ENCODE measurements at places on chromosomes 5 and 9.

- no peak for DNase-seq
Observed at GRCh38 chr9:3675946-3676345, 150.1 kb upstream of the RFX3 start.

DNA sequence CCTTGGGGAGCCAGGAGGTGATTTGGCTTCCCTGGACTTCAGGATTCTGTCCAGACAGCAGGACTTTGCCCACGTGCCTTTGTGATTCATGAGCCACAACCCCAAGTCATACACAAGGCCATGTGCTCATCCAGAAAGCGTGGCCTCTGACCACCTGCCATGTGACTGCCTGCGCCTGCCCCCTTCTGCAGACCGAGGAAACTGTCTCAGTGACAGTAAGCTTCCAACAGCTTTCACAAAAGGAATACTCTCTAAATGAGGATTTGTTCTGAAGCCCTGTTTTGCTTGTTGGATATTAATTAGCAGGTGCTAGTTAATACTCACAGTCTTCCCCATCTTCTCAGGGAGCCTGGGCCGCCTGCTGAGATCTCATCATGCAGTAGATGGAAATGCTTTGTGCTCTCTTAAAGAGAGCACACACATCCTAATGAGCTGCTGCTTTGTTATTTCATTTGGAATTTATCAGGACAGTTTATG lies 36.9 kb upstream of the ANGPTL2 start:
- DNase-seq, result no peak

GRCh38 chr5:66041627-66042026 lies 102.5 kb upstream of the SREK1 start:
- DNase-seq, result no peak

- DNase-seq, result no peak
Observed at GRCh38 chr5:128353441-128354107, 184.5 kb downstream of the FBN2 start.

GRCh38 chr5:97891971-97892370 lies 708.9 kb upstream of the RIOK2 start:
- DNase-seq, result no peak

DNA sequence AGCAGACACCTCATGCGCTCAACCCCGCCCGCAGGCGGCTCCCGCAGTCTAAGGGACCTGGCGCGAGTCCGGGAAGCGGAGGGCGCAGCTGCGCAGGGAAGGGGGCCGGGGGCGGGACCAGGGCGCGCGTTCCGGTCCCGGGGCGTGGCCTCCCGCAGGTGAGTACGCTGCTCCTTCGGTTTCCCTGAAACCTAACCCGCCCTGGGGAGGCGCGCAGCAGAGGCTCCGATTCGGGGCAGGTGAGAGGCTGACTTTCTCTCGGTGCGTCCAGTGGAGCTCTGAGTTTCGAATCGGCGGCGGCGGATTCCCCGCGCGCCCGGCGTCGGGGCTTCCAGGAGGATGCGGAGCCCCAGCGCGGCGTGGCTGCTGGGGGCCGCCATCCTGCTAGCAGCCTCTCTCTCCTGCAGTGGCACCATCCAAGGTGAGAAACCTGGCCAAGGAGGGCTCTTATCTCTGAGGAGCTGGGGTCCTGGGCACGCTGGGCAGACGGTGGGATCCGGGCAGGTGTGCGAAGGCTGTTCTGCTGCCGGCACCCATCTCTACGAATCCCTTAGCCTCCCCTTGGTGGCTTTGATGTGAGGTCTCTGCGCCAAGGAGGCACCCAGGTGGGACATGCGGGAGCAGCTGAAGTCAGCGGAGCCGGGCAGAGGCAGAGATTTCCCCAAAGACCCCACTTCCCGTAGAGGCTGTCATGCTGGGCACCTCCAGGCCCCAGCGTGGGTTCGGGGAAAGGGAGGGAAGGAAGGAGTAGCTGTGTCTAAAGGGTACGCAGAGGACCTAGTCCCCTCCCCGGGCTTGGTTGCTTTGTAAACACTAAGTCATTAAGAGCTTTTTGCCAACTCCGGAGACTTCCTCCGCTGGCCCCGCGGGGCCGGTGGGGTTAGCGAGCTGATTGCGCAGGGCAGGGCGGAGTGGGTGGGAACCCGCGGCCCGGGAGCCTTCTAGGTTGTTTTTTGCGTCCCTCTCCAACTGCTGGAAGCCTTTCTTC lies at the start of gene F2RL1:
Gene F2RL1, plus strand, starts transcription at position 187 of the 988 bp plus-strand sequence. Its CDS starts 153 bp downstream, at position 340.
- peak; percentile 50 for DNase-seq

DNA sequence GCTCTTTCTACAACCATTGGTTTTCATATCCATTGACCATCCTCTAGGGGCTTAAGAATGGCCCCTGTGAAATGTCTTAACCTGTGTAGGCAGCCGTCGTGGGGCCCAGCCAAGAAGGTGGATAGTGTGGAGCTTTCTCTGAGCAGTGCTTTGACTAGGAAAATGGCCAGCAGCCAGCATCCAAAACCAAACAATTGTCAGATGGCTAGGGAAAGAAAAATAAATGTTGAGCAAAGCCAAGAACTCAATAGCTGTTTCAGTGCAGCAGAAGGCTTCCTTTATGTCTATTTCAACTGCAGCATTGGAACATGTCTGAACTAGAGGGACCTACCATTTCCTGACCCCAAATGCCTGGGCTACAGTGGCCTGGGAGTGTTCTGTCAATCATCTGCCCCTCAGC lies 374.9 kb downstream of the TLE4 start:
- no peak for DNase-seq

GRCh38 chr9:120710110-120710981 lies 3.9 kb downstream of the MEGF9 start:
- no peak for DNase-seq

- DNase-seq, result no peak
Observed at GRCh38 chr5:90689064-90689463, 130.5 kb downstream of the ADGRV1 start.

GRCh38 chr5:40428126-40428525 lies 251.6 kb upstream of the PTGER4 start:
- DNase-seq, result no peak

DNA sequence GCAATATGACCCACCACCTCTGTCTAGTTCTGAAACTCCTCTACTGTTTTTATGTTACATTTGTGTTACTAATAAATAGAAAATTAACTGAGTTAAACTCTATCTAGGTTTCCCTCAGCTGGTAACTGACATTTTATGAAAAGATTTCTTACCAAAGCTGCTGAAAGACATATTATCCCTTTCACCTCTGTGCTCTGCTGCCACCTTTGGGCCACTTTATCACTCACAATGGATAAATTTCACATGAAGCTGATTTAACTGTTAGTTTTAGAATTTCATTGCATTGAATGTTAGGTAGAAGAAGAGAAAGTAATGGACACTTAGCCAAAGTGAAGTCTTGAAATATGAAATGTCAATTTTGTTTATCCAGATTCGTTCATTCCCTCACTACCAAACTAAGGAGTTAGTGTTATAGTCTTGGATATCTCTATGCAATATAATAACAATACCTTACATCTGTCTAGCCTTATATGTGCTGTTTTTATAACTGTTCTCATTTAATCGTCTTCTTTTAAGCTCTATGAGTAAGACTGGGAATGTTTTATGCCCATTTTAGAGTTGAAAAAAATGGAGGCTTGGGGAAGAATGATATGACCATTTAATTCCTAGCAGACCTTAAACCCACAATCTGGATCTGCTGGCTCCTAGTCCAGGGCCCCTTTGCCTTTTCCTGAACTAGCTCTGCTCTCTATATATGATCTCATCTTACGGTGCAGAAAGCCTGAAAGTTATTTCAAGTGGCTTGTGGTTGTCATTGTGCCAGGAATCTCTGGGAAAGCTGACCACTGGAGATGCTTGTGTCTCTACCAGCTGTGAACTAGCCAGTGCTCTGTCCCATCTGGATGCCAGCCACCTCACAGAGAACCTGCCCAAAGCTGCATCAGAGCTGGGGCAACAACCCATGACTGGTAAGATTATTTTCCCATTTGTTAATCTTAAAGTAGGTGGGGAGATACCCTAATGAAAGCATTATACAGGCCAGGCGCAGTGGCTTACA lies 97.1 kb downstream of the GOLPH3 start:
- no peak for DNase-seq

- DNase-seq, result no peak
Observed at GRCh38 chr9:4211032-4211725, 88.7 kb downstream of the GLIS3 start.

GRCh38 chr5:146836226-146836842 lies 42.2 kb downstream of the PPP2R2B start:
- DNase-seq, result no peak

- no peak for DNase-seq
Observed at GRCh38 chr5:118121258-118121657, 867.1 kb downstream of the DTWD2 start.

DNA sequence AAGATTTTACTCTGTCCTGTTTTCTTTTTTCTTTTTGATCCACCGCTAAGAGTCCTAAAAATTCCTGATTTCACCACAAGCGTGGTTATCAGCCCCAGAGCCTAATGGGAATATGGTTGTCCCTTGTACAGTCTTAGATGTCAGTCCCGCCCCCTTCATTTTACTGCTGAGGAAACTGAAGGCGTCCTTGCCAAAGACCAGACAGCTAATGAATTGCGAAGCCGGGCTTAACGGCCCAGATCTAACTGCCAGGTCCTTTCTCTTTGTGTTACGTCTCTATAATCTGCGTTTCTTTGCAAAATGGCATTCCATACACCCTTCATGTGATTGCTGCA lies 497 bp downstream of the NSA2 start:
- DNase-seq, result no peak

DNA sequence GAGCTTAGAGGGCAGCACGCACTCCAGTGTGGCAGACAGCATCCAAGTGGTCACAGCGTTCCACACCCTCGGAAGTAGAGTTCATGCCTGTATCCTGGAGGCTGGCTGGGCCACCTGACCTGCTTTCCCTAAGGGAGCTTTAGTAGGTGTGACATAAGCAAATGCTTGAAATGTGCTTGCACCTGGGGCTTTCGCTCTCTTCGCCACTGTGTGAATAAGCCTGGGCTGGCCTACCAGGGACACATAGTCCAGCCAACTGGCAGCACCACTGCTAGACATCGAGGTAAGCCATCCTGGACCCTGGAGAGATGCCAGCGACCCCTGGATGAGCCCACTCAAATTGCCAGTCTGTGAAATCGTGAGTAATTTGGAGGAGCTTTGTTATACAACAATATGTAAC lies 24.9 kb upstream of the IRX4 start:
- DNase-seq, result no peak

GRCh38 chr5:157594675-157595459 lies 19.3 kb upstream of the ADAM19 start:
- no peak for DNase-seq

- no peak for DNase-seq
Observed at GRCh38 chr9:128903871-128904620, 16.7 kb upstream of the PHYHD1 start.

- no peak for DNase-seq
Observed at GRCh38 chr9:16869882-16870595, 431 bp downstream of the BNC2 start.

DNA sequence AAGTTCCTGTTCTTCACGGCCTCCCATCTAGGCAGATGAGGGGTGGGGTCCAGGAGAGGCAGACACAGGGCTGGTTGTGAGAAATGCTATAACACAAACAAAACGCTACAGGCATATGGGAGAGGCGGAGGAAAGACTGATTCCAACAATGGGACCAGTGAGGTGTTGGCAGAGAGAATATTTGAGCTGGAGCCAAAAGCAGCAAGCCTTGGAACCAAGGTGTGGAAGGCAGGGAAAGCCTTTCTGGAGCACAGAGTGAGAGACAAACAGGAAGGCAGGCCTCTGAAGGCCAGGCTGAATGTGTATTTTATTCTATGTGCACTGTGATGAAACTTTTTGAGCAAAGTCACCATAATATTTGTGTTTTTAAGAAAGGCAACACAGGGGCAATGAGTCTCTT lies 2.9 kb downstream of the ATPSCKMT start:
- no peak for DNase-seq

- no peak for DNase-seq
Observed at GRCh38 chr5:22541037-22541436, 312.1 kb downstream of the CDH12 start.

GRCh38 chr5:180201051-180201987 lies 7.7 kb downstream of the RASGEF1C start:
- DNase-seq, result no peak

DNA sequence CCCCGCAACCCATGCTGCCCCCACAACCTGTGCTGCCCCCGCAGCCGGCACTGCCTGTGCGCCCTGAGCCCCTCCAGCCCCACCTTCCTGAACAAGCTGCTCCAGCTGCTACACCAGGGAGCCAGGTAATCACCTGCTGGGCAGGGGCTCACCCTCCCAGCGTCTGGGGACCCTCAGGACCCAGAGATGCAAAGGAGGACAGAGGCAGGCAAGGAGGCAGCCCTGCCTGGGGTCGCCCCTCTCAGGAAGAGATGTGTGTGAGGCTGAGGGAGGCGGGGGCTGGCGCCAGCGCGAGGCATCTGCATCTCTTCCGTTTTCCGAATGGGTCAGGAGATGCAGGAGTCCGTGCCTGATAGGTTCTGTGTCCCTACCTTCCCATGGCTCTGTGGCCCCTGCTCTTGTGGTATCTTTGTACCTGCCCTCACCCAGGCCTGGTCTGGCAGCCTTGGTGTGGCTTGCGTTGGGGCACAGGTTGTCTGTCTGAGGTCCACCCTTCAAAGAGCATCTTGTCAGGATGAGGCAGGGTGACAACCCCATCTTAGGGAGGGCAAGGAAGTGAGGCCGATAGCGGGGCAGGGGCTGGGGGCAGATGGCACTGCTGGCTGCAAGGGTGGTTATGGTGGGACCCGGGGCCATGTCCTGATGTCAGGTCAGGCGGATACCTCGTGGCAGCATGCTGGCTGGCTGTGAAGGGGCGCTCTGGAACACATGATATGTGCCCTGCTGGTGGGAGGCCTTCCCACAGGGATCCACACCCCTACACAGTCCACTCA lies 75.7 kb downstream of the WNK2 start:
- no peak for DNase-seq

GRCh38 chr5:124912638-124913328 lies 166.3 kb upstream of the ZNF608 start:
- DNase-seq, result no peak

- no peak for DNase-seq
Observed at GRCh38 chr9:111914749-111915424, 18.3 kb downstream of the UGCG start.
